ENCODE measurements at places on chromosomes 12 and 14.

DNA sequence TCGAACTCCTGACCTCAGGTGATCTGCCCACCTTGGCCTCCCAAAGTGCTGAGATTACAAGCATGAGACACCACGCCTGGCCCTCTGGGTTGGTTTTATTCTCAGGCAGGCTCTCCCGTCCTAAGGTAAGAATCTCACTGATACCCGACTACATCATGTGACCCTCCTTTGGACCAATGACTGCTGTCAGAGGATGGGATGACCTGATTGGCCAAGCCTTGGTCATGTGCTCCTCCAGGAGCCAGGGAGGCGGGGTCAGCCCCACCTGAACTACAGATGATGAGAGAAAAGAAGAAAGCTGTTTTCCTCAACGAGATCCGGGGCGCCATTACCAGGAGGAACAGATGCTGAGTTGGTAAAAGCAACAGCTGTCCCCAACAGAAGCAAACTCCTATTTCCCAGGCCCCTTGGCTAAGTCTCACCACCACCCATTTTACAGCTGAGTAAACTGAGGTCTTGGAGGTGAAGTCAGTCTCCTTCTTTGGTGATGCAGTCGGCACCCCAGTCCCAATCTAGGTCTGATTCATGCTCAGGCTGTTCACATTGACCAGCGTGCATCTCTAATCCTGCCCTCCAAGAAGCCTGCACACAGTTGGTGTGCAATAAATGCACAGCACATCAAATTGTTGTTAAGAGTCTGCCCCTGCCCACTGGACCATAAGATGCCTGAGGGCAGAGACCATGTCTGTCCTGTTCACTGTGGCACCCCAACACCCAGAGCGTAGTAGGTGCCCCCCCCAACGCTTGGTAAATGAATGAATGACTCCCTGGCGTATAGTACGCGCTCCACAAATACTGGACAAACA is 118.8 kb downstream of the SCARB1 start:
- DNase-seq = no peak

DNA sequence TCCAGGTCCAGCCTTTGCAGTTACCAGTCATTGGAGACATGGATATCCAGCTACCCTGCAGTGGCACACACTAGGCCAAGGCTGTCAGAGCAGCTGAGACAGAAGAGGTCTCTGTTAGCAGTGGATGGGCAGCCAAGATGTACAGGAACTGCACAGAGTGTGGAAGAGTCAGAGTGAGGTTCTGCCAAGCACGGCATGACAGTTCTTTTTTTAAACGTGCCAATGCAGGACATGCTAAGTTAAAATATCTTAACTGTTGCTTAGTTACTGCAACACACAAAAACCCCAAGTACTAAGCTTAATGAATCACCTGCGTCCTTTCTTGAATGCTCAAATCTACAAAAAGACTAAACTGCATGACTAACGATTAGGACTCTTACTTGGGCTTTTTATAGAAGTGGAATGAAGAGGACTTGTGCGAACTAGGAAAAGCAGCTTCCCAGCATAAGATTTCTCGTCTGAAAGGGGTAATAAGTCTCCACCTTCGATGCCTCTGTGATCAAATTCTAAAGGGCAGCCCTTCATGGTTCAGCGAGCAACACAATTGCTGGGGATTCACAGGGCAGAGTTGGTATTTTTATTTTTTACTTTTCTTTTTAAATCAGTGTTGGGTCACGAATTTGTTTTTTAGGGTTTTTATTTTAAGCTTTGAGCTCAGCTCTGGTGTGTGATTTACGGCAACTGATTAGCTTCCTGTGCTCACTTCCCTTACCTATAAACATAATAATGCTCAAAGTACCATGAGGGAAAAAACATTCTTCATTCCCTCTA is 20.6 kb downstream of the MAPK1IP1L start:
- no peak for DNase-seq

DNA sequence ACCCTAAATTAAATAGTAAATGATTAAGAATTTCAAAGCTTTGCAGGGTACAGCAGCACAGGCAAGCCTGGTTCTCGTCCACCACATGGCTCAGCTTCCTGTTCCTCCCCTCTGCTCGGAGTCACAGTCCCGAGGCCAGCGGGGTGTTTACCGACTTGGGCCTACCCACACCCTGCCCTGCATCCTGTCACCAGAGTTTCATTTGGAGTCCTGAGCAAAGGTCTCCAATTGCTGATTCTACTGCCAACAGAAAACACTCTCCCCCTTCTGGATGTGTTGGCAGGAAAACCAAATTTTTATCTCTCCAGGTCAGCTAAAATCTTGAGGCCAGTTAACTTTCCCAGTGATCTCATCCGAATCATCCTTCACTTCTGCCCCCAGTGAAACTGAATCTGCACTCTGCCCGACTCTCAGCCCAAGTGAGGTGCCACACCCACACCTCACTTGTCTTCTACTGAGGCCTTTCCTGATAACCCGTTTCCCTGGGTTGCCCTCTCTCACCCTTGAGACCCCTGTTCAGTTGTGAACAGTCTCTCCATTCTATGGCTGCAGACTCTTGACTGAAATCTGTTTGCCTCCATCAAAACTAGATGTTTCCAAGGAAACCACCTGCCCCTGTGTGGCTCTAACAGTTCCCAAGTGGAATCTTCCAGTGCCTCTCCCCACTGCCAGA is 71.2 kb downstream of the VCPKMT start:
- peak; percentile 45 for DNase-seq

- DNase-seq = no peak
Measured at GRCh38 chr12:50112456-50113218, 601 bp downstream of the COX14 start.

DNA sequence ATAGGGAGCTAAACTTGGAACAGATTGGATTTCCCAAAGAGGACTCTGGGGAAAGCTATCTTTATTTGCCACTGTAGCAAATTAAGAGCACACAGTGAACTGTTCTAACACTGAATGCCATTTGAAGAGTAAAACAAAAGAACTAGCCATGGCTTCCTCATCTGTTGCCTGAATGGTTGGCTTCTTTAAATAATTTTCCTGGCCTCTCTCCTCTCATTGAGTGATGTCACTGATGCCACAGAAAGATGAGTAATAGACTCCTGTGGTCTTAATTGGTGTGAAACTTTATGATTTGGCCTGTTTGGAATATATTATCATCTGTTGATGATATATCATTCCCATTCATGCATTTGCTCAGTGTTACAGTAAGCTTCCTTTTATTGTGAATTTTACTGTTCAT is 42.5 kb downstream of the WDR20 start:
- DNase-seq = no peak

Data from T-helper 2 cell (primary cell).